ENCODE measurements at places on chromosomes 2 and 18.

DNA sequence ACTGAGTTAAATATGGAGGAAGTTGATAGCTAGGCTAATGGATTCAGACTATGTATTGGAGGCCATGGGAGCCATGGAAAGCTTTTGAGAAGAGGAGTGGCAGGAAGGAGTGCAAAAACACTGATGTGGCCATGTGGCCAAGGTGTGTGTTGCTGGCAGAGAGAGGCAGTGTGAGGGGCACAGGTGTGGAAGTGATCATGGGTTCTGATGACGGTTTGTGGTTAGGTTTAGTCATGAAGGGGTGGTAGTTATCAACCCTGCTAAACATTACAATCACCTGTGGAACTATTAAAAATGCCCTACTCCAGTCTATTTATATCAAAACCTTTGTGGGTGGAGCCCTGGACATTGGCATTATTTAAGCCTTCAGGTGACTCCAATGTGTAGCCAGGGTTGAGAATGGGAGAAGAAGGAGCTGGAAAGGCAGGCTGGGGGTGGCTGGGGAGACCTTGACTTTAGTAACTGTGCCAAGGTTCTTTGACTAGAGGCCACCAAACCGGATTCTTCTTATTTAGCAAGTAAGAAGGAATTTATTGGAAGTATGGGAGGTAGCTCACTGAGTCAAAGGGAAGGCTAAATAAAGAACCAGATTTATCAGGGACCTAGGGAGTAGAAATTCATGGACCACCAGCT is 13.5 kb downstream of the GPR39 start:
- DNase-seq, result no peak

- no peak for DNase-seq
These were observed 481.6 kb downstream of the IRS1 start for GRCh38 chr2:226317970-226318369.

DNA sequence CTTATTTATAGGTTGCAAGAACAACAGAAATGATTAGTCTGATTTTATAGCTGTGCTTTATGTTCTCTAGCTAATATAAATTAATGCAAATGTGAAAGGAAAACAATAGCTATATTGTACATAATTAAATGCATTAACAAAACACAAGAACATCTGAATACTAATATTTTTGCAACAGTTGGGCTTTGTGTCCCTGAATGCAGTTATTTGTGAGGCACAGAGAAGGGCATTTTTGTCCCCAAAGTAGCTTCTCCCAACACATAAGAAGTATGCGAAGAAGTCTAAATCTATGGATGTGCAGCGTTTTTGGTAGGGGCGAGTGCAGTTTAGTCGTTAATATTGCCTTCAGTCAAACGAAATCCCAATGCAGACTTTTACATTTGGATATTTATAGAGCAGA is 110.0 kb downstream of the MBP start:
- DNase-seq, result no peak

- DNase-seq, result no peak
These were observed 44.6 kb downstream of the CD8B2 start for GRCh38 chr2:106531676-106532214.

DNA sequence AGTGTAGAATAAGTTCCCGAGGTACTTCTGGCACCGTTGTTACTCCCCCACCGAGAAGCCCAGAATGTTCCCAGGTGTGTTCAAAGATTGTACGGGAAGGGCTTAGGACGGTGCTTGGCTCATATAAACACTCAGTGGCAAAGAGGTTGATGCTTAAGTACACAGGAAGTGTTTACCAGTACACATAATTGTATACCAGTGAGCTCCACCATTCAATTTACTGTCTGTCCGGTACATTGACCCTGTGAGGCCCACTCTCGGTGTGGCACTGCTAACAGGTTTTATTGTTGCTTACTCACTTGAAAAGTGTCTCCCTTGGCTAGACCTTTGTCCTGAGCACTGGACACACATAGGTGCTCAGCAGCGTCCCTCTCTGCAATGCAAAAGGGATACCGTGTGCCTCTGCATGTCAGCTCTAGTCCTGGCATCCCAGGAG is 191.0 kb downstream of the NEDD4L start:
- no peak for DNase-seq

- no peak for DNase-seq
These were observed 134.4 kb upstream of the LTBP1 start for GRCh38 chr2:32812316-32812715.

All from stimulated activated CD4-positive, alpha-beta T cell treated with anti-CD3 and anti-CD28 coated beads, Interleukin-1b, Interleukin-23, amount 100 ng/mL, for 4 hours (primary cell).